ENCODE measurements at places on chromosomes 1 and 21.
A peak's percentile ranks its signal among the peaks of the same experiment; 100 is the strongest.

DNA sequence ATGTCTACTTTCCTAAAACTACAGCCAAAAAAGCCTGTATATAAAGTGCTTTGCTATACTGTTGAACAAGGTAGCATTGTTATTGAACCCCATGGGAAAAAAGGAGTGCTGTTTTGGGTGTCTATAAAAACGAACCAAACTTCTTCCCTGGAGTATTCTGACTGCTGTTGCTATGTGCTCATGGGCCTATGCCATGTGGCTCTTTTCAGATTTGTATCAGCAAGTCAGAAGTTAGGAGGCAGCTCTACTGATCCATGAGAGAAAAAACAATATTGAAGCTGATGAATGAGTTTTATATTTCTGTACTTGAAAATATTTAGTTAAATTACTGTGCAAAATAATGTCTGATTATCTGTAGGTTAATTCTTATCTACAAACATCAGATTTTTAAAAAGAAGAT, 66.5 kb downstream of the ADGRL2 start:
- DNase-seq: no peak

DNA sequence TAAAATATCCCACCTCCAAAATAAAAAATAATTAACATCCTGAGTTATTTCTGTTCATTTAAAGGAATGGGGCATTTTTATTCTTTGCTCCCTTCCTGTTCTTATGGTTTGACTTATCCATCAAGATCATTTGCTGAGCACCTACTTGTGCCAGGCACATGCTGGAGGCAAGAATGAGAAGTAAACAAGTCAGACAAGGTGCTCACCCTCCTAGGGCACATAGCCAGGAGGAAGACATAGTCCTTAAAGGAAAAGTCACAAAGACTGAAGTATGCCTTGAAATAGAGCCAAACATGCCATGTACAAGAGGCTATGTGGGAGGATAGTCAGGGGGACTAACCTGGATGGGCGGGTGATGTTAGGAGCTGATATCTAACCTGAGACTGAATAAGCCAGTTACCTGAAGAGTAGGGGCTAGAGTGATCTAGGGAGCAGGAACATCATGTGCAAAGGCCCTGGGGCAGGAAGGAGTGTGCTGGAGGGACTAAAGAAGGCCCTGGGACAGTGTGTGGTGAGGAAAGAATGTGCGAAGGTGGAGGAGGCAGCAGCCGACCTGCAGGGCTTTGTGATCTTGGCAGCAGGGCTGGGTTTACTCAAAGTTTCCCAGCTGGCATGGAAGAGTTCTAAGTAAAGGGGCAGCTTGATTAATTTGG, 233.5 kb downstream of the MATN1 start:
- no peak for DNase-seq

DNA sequence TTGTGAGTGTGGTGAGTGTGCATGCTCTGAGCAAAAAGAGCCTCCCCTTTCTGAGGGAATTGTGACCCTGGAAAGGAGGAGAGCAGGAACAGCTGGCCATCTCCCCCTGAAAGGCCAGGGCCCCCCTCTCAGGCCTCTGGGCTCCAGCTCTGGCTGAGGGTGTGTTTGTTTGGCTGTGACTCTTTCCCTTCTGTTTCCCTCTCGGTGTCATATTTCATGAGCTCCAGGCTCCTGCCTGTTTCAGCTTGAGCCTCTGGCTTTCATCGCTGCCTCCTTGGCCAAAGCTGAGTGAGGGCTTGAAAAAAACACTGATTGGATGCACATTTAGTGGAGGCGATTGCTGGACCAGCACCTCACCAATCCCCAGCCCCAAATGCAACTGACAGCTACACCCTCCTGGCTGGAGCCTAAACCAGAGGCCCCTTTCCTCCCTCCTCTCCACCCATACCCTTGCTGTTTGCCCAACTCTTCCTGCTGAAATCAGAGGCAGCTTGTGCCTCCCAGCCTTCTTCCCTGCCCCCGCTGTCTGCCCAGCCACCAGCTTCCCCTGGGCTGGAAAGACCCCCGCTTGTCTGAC, 64.1 kb downstream of the DDR2 start:
- DNase-seq: peak; percentile 64

- no peak for DNase-seq
Observed at GRCh38 chr1:203645996-203646395, 19.4 kb downstream of the ATP2B4 start.

DNA sequence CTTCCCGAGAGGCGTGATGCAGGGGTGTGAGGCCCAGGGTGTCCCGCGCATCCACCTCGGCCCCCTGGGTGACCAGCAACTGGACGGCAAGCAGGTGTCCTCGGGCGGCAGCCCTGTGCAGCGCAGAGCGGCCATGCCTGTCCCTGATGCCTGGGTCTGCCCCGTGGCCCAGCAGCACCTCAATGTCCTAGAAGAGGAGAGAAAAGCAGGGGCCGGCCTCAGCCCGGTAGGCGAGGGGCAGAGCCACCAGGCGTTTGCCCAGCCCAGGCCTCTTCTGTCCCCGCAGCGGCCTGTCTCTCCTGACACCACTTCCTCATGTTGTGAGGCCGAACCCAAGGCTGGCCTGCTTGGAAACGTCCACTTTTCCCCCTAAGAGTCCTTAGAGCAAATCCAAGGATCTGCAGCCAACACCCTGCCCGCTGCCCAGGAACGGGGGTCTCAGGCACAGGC, 1.7 kb downstream of the ANKRD65 start:
- DNase-seq: no peak

DNA sequence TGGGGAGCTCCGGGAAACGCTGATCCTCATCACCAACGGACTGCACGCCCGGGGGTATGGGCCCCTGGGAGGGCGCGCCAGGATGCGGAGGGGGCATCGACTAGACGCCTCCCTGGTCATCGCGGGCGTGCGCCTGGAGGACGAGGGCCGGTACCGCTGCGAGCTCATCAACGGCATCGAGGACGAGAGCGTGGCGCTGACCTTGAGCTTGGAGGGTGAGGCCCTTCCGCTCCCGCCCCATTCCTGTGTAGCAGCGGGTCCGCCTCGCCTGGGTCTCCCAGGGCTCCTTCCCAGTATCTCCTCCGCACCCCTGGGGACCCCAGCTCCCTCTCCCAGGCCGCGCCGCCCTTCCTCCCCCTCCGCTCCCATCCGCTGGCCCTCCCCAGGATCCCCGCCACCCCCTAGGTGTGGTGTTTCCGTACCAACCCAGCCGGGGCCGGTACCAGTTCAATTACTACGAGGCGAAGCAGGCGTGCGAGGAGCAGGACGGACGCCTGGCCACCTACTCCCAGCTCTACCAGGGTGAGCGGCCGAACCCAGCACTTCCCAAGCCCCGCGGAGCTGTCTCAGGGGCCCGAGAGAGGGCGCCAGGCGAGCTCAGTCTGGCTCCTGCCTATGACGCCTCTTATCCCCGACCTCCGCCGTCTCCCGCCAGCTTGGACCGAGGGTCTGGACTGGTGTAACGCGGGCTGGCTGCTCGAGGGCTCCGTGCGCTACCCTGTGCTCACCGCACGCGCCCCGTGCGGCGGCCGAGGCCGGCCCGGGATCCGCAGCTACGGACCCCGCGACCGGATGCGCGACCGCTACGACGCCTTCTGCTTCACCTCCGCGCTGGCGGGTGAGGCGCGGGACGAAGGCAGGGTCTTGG, 5.0 kb downstream of the HAPLN2 start:
- no peak for DNase-seq

- DNase-seq: no peak
Observed at GRCh38 chr1:41495210-41495948, 10.9 kb upstream of the EDN2 start.

- DNase-seq: no peak
Observed at GRCh38 chr1:223845037-223845809, 524 bp downstream of the TP53BP2 start.

DNA sequence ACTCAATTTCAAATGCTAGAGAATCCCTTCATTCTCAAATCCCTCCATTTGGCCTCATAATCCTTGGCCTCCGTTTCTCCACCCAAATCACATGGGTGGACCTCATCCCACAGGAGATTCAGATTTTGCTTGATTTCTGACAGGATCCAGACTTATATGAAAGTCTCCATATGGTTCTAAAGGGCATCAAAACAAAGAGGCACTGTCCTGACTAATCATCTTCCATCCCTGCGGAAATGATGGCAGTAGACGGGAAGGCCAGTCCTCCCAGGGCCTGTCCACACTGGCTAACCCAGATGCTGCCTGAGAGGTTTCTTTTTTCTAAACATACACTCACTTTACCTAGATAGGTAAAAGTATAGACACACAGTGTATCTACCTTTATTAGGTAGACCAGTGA, 18.8 kb downstream of the ORC1 start:
- no peak for DNase-seq

DNA sequence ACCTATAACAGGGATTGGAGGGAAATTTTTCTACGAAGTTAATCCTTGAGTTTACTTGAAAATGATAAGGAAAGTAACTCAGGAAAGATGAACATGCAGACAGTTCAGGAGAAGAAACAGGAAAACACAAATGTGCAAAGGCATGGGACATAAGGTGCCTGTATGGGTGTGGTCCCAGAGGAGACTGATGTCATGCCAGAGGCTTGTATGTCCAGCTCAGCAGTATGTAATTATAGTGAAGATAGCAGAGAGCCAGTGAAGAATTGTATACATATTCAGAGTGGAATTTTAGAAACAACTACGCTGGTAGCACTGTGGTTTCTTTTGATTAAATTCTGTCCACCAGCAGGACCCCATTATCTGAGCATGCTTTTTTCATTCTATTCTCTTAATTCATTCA, 179.5 kb downstream of the LRRC7 start:
- DNase-seq: no peak

DNA sequence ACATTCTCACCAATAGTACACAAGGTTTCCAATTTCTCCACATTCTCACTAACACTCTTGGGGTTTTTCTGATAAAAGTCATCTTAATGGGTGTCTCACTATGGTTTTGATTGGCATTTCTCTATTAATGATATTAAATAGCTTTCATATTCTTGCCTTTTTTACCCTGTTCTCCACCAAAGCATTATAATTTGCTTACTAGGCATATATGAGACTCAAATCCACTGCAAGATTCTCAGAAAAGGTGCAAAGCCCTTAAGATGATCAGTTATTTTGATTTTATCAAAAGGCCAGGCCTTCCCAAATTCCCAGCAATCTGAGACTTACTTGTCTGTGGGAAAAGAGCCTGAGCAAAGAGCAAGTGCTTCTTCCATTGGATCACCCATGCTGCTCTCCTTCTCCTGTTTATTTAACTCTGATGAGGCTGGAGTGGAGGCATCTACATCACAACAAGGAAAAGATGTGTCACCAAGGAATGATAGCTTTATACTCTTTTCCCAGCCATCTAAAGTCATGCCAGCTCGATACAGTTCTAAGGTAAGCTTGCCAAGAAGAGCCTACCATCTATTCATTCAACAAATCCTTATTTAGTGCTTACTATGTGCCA, 24.6 kb downstream of the CLSPN start:
- no peak for DNase-seq

GRCh38 chr21:43691801-43692200, 27.1 kb upstream of the PDXK start:
- DNase-seq: no peak

DNA sequence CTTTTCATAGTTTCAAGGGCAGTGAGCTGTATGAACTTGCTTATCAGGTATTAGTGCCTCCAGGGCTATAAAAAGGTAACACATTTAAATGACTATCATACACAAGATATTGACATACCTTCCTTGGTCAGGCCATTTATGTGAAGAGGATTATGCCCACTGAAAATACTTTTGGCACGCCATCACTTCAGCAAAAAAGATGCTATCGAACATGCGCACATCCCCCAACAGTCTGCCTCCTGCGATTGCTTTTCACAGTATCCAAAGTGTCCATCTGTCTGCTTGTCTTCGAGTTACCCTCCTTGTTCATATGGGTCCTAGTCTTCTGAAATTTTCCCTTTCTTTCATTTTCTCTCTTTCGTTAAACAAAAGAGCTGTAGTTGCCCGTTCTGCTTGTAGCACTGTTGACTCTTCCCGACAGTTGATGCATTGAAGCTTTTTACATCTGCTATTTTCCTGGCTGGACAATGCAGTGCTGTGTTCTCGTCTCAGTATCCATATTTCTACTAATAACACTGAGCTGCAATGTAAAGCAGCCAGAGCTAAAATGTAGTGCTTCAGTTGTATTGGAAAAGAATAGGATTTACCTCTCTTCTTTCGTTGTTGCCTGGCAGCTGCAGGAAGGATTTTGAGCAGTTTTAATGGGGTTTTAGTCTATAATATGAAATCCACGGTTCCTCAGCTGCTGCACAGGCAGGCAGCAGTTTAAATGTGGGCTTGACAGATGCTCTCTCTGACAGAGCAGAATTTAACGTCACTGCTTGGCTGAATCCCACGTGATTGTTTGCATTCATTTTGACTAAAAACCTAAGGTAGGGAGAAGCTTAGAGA, at the start of gene B3GALT2:
Gene B3GALT2, minus strand, starts transcription at position 713 of the 831 bp plus-strand sequence. CDS start 5,051 bp downstream, outside the sequence.
- no peak for DNase-seq

- DNase-seq: no peak
Observed at GRCh38 chr1:39955547-39956539, 898 bp downstream of the MFSD2A start.

- DNase-seq: no peak
Observed at GRCh38 chr1:4975856-4976255, 321.4 kb downstream of the AJAP1 start.

DNA sequence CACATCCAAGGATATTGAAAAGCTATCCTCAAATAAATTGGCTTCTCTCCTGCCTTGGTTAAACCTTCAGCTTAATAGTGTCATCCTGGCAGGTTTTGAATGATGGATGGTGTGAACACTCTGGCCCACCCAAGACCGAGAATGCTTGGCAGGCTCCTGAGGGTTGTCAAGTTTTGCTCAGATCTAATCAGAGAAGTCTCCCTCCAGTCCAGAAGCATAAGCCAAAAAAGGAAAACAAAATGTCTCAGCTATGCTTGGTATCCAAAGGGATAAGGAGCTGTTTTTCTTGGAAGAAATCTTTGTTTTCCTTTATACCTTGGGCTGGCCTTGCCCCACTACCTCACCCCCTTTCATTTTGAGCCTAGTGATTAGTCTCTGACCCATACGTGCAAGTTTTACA, 172.7 kb downstream of the CRB1 start:
- DNase-seq: no peak

GRCh38 chr21:36681117-36681631, 17.7 kb upstream of the SIM2 start:
- DNase-seq: no peak

DNA sequence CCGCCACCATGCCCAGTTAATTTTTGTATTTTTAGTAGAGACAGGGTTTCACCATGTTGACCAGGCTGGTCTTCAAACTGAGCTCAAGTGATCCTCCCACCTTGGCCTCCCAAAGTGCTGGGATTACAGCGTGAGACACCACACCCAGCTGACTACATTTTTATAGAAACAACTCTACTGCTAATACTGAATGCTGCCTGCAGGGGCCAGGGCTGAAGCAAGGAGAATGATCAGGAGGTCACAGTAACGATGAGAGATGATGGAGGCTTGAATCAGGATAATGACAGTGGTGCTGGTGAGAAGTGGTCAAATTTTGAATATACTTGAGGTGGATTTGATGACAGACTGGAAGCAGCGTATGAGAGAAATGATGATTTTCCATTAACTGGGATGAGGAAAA, 33.3 kb downstream of the ODF2L start:
- no peak for DNase-seq

DNA sequence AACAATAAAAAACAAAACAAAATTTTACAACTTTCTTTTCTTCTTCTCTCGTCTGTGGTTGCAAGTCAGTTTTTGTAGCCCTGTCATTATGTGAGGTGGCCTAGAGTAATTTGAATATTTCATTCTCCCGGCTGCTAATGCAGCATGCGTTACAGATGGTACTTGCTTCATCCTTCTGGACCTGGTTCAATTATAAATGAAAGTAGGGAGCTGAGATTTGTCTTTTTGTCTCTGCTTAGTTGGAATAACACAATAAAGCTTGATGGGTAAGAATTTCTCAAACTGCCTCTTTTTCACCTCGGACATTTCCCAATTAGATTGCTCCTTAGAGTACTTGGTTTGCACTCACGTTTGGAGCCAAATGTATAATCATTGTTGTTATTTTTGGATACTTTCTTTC, 201.6 kb downstream of the PBX1 start:
- no peak for DNase-seq

GRCh38 chr1:17437580-17438317, 1.7 kb downstream of the RCC2 start:
- no peak for DNase-seq
